ENCODE measurements at places on chromosomes 16 and 17. TPM values are rescaled to one million over a fixed set of nuclear protein-coding genes. Genes with fewer than 3 reads are reported as not detected.
A peak's percentile ranks its signal among the peaks of the same experiment; 100 is the strongest.

DNA sequence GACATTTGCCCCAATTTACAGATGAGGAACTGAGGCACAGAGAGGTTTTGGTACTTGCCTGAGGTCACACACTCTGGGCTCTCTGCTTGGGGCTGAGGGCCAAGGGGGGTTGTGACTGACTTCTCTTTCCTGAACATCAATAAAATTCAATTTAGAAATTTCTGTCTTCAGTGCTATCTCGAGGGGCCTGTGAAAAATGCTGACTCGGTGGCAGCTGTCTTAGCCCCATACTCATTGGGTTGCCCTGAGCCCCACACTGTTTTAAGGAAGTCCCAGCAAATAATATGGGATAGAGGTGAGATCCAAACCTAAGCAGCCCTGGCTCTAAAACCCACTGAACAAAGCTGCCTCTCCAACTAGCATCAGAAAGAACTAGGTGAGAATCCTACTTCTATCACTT is 7.0 kb upstream of the BRCA1 start:
- H3K27ac ChIP-seq: no peak overlapping the region
- no peak overlapping the region for H3K4me3 ChIP-seq
- no peak for DNase-seq

Gene KIF18B
- total RNA-seq: 40.2 TPM

Gene SLC47A1
- total RNA-seq: 2.7 TPM

DNA sequence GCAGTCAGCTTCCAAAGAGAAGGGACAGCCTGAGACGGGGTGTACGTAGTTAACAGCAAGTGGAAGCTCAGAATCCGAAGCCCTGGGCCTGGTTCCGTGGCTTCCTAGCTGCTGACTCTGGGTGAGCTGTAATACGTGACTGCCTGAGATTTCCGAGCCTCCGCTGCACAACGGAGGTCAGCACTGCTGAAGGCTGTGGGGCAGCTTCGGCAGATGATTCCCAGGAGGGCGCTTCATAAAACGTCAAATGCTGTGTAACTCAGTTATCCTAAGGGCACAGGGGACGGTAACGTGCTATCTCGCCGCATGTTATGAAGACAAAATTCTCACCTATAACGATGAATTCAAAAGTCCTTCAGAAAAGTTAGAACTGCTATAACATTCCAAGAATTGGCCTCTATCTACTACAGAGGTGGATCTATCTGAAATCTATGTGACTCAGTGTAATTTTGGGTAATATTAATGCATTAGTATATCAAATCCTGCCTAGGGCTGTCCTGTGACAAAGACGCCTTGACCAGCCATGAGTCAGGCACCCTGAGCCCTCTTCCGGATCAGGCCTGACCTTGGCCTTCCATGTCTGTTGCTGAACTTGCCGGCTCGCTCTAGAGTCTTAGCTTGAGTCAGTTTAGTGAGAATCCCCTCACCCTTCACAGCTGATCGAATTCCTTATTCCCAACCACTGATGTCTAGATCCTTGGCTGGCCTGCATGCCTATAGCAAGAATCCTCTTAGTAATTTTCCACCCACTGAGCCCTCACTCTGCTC is 43.5 kb downstream of the MARF1 start:
- H3K27me3 ChIP-seq: no peaks in the 10 kb centered on the region
- no peak overlapping the region for H3K4me3 ChIP-seq
- peaks cover 97% of the 10 kb centered on the region for H3K36me3 ChIP-seq
- peaks cover 7% of the 10 kb centered on the region for H3K4me1 ChIP-seq
- no peak for DNase-seq

Gene CNGB1
- total RNA-seq: 0.29 TPM

Gene RASD1
- total RNA-seq: 2.5 TPM

Gene SPNS2
- not detected for total RNA-seq

- no peaks in the 10 kb centered on the region for H3K36me3 ChIP-seq
- H3K27me3 ChIP-seq: no peaks in the 10 kb centered on the region
- H3K4me3 ChIP-seq: no peak overlapping the region
- DNase-seq: no peak
- peaks cover 12% of the 10 kb centered on the region for H3K4me1 ChIP-seq
Observed at GRCh38 chr17:71402007-71402406, 718.8 kb upstream of the SOX9 start.

- no peak for DNase-seq
- H3K4me1 ChIP-seq: peaks cover under 1% of the 10 kb centered on the region
- H3K36me3 ChIP-seq: peaks cover 16% of the 10 kb centered on the region
- no peak overlapping the region for H3K27ac ChIP-seq
- no peaks in the 10 kb centered on the region for H3K27me3 ChIP-seq
- H3K4me3 ChIP-seq: no peak overlapping the region
Observed at GRCh38 chr16:81946206-81946605, 65.1 kb downstream of the SDR42E1 start.

- no peak overlapping the region for H3K4me3 ChIP-seq
- H3K27me3 ChIP-seq: no peaks in the 10 kb centered on the region
- H3K27ac ChIP-seq: no peak overlapping the region
- peak; percentile 40 for DNase-seq
- no peaks in the 10 kb centered on the region for H3K36me3 ChIP-seq
Observed at GRCh38 chr16:68470461-68471150, 22.3 kb upstream of the SMPD3 start.

DNA sequence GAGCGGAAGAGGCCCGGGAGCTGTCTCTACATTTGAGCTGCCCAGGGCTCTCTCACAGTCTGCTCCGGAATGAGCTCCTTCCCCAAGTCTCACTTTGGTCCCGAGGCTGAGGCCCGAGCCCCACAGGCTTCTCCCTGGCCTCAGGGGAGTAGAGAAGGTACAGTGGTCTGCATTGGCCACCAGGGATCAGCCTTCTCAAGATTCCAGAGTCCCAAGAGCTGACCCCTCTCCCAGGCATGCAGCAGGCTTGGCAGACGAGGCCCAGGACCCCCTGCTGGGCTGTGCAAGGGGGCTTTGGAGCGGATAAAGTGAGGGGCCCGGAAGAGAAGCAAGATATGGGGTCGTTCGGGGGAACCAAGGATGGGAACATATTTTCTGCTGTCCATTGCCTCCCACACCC is 3.1 kb downstream of the PRSS27 start:
- no peaks in the 10 kb centered on the region for H3K4me1 ChIP-seq
- H3K4me3 ChIP-seq: no peak overlapping the region
- no peak for DNase-seq

DNA sequence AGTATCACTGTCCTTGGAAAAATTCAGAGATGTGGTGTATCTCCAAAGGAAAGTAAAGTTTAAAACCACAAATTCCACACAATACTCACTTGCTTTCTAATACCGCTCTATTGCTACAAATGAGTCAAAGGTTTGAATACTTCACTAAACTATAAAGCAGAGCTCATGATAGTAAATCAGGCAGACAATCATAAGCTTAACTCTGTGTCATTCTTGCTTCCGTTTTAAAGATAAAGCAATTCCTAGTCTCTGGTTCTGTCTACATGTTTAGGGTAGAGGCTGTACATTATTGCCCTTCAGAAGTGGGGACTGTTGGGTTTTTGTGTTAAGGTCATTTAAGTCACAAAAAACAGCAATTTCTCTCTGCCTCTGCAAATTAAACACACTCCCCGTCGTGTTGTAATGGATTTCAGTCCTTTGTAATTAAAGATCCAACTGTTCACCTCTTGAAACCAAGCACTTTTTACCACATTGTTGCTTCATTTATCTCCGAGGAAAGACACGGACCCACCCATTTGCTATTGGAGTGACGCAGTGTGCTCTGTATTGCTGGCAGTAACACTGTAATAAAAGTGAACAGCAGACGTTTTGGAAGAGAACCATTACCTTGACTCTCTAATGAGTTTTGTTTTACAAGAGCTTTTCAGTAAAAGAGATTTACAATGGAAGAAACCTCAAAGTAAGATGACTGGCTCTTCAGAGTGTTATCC is 83.1 kb upstream of the CNTNAP4 start:
- H3K4me3 ChIP-seq: no peak overlapping the region
- no peak overlapping the region for H3K27ac ChIP-seq
- DNase-seq: no peak
- no peaks in the 10 kb centered on the region for H3K36me3 ChIP-seq

All from endodermal cell (in vitro differentiated cells).